ENCODE measurements at places on chromosomes 1 and 21.

GRCh38 chr1:208209896-208210589, 34.1 kb downstream of the PLXNA2 start:
- DNase-seq = no peak

DNA sequence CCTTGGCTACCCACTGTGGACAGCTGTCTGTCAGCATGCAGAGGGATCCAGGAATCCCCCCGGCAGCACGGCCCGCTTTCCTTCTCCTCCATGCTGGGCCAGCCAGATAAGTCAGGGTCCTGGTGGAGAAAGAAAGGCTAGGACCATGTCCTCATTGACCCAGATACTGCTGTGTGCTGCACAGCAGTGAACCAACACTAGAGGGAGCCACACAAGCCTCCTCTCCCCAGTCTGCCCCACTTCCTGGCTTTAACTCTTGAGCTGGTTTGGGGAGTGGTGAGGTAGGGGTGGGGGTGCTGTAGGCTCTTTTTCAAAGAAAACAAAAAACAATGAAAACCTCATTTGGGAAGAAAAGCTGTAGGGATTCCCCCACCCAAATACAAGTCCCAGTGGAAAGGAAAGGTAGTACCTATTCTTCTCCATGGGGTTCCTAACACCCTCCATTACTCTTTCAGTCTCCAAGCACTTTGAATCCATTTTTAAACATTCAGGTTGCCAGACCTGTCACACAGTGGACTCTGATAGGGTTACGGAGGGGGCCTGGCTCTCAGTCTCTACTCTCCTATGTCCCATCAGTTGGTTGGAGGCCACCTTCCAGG, 84.9 kb upstream of the CD1D start:
- DNase-seq = peak; percentile 56

DNA sequence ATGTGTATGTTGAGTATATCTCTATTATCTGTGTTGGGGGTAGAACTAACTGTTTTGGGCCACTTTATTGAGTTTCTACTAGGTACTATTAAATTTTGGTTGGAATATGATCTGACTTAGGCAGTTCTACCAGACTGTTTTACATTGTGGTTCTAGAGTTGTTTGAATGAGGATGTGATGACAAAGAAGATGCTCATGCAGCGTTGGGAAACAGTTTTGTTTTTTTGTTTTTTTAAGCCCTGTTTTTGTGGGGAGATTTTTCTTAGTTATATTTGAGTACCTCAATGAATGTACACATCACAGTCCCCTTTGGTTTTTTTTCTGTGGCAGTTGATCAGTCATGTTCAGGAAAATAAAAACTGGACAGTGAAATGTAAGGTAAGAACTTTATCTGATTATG, 40.1 kb downstream of the TMED5 start:
- no peak for DNase-seq

GRCh38 chr21:45856442-45856841, 125.1 kb upstream of the COL6A1 start:
- DNase-seq = no peak

- no peak for DNase-seq
Observed at GRCh38 chr21:45531393-45532215, 10.6 kb downstream of the SLC19A1 start.

Data from activated CD8-positive, alpha-beta memory T cell treated with anti-CD3 and anti-CD28 coated beads, Interleukin-2, amount 10 ng/mL, durations not matched to agents 7 days and 5 days (primary cell).